ENCODE measurements at places on chromosomes 13 and 19.

DNA sequence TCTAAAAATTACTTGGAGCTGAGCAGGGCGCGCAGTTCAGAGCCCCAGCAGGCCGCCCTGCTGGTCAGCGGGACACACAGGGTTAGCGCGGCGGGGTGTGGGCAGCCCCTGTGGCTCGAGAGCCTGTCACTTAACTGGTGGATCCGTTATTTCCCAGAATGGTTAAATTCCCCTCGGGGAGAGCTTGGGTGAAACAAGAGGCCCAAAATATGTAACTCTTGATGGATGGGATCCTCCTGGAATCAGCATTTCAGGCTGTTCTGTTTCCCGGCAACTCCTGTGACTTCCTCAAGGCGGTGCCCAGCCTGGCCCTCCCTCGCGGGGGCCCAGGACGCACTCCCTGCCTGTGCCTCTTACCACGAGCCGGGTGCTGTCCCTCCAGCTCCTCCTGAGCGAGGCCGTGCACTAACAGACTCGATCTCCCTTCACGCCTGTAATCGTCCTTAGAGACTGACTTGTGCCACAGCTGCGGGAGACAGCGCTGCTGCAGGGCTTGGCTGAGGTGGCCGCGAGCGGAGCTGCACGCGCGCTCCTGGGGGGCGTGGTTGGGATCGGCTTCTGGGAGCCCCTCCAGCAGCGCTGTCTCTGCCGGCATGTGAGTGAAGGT, 9.7 kb downstream of the PTBP1 start:
- no peak for DNase-seq

DNA sequence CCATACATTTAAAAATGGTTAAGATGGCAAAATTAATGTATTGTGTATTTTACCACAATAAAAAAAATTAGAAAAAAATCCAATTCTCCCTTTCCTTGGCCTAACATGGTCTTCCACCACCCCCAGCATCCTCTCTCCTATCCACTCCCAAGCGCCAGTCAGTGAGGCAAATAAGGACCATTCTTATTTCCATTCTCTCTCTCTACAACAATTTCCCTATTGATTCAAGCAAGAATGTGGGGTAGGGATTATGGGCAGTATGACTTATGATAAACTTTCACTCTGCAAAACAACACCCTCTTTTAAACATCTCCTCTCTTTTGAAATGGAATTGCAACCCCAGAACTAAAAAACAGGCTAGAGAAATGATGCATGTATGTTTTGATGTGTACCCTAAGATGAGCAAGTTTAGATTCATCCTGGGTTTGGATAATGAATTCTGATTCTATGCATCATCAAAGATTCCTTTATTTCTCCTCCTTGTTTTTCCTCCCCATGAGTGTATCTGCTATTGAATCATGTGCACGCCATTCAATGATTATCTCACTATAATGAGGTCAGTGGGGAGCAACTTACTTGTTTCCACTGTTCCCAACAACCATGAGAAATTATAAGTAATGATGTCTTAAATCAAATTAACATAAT, 3.5 kb downstream of the STARD13 start:
- no peak for DNase-seq

DNA sequence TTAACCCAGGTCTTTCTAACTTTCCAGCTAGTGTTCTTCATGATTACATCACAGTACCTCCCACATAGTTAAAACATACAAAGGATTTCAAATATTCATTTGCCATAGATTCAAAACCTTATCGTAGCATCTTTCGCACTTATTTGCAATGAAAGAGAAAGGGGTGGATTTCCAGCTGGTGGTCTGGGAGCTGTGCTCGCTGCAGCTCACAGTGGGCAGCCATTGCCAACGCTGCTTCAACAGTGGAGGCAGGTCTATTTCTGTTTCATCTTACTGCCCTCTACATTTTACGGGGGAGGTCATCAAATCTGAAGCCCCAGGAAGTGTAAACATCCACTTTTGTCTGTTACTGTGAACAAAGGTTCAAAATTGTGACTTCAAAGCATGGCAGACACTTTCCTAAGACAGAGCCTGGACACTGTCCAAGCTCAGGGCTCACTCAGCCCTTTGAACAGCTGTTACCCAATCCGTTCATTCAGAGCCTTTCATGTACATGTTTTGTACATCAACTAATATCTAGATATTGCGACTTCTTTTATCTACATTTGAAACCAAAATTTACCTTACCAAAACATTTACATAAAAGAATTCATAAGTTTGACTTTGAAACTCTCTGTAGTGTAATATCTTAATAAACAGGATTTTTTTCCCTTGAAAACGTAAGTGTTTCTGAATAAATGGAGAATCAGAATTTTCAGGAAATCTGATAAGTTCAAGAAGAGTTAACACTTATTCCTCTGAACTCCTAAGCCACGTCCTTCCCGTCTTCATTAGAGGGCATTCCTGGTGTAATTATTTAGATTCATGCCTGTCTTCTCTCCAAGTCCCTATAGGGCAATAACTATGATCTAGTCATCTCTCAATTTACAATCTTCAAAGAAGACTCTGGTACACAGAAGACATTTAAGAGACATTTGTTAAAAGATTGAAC, 25.1 kb downstream of the STARD13 start:
- peak; percentile 40 for DNase-seq

- DNase-seq, result no peak
These were observed 42.5 kb upstream of the ARGLU1 start for GRCh38 chr13:106610486-106610885.

- DNase-seq, result no peak
These were observed 13.1 kb upstream of the LAMP1 start for GRCh38 chr13:113283904-113284303.

DNA sequence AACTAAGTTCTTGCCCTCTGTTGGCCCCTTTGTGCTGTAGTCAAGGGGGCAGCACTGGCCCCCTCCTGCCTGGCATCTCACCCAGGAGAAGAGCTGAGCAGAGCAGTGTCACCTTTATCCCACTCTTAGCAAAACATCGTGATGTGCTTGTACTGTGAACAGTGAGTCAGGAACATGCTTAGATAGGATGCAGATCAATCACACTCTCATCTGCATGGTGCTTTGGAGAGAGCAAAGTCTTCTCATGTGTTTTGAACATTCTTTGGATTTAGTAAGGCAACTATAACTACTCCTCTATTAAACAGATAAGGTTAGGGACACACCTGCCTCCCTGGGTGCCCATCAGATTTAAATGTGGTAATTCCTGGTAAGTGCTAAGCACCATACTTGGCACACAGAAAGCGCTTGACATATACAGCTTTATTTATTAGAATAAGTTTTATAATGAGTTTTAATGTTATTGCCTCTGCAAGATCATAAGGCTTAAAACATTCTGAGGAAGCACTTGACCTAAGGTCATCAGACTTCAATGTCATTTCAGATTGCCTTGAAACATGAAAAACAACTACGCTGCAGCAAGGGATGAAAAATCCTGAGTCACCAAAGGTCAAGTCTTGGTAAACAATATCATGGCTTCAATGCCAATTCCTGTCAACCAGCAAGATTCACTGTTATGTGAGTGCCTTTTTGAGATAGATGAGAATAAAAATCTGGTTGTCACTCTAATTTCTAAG, 82.4 kb upstream of the IRS2 start:
- no peak for DNase-seq

DNA sequence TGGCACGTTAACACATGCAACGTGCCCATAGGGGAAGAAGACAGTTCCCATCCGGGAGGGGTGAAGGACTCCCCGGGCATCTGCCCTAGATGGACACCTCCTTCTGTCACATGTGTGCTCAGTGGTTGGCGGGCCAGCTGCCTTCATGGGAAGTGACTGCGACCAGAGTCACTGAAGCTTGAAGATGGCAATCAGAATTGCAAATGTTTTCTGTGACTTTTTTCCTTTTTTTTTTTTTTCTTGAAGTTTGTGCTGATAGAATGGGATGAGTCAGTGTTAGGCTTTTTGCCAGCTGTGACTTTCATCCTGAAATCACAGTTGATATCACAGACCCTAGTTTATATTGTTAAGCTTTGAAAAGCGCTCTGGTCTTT, 109.2 kb upstream of the MCF2L start:
- no peak for DNase-seq

DNA sequence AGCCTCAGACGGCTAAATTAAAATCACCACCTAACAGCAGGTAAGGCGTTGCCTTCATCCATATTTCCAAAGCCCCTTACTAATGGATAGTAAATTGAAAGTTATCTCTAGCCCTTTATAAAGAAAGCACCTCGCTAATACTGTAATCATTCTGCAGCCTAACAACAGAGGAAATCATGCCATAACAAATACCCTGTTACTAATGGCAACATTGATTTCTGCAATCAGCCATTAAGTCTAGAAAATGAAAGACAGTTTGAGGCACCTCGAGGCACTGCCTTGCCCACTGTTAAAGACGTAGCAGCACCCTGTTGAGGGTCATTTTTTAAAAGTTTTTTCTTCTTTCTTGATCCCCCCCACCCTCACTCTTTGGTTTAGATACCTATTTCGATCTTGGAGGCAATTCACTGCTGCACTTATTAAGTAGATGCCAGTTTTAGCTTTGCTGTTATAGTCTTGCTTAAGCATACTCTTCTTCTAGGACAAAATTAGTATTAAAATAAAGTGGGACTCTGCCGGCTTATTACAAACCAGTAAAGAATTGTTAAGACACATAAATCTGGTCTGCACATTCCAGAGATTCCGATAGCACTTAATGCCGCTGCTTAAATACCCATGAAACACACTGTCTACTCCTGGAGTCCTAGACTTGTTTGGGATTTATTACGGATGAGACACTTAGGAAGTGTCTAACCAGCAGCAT, 74.8 kb downstream of the ZNF536 start:
- no peak for DNase-seq

DNA sequence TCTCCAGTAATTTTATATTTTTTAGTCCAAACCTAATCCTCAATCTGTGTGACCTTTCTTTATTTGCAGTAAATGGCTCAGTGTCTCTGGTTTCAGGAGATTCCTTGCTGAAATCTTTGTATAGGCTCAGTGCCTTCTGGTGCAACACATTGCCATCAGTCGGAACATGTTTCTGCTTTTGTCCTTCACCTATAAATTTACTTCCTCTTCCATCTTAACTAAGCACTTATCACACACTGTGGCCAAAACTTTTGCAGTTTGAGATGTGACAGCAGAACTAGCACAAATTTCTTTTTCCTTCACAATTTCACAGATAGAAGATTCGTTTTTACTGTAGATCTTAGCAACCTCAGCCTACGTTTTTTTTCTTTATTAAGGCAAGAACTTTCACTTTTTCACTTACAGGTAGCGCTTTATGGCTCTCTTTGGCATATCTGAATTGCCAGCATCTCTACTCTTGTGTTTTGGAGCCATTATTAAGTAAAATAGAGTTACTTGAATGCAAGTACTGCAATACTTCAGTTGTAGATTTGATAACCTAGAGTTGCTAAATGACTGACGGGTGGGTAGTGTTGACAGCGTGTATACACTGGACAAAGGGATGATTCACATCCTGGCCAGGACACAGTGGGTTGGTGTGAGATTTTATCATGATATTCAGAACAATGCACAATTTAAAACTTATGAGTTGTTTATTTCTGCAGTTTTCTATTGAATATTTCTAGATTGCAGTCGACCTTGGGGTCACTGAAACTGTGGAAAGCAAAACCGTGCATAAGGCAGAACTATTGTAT, 44.3 kb downstream of the NDFIP2 start:
- DNase-seq, result no peak

DNA sequence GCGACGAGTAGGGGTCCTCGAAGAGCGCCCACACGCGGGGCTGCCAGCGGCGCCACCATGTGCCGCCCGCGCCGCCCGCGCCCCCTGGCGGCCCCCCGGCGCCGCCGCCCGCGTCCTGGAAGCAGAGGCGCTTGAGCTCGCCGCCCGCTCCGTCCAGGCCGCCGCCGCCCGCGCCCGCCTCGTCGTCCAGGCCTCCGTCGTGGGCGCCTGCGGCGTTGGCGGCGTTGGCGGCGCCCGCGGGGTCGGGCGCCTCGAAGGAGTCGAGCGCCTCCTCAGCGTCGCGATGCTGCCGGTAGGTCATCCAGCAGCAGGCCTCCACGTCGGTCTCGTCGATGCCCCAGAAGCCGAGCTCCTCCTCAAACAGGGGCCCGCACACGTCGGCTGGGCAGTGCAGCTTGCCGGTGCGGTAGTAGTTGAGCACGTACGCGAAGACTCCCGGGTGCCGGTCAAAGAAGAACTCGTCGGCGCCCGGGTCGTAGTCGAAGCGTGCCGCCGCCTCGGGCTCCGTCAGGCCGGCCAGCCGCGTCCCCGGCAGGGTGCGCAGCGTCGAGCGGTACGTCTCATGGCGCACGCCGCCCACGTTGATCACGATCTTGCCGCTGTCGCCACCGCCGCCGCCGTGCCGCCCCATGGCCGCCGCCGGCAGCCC, 829 bp downstream of the KCNC3 start:
- peak; percentile 24 for DNase-seq

- no peak for DNase-seq
These were observed 45.9 kb upstream of the ATP11A start for GRCh38 chr13:112643759-112644459.

- no peak for DNase-seq
These were observed 14.3 kb upstream of the SCEL start for GRCh38 chr13:77521194-77521593.

DNA sequence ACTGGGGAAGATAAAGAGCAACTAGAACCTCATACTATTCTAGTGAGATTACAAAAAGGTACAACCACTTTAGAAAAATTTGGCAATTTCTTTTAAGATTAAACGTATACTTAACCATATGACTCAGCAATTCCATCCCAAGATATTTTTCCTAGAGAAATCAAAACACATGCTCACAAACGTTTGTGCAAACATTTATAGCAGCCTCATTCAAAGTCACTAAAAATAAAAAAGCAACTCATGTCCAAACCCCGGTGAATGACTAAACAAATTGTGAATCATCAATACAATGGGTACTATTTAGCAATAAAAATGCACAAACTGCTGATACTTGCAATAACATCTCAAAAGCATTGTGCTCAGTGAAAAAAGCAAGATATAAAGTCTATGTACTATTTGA, 121.5 kb downstream of the FRY start:
- DNase-seq, result no peak

- peak; percentile 84 for DNase-seq
These were observed 1.5 kb downstream of the FOSB start for GRCh38 chr19:45469132-45469944.

- no peak for DNase-seq
These were observed 233.9 kb upstream of the TSHZ3 start for GRCh38 chr19:31583148-31583547.

- no peak for DNase-seq
These were observed 16.9 kb upstream of the CLASRP start for GRCh38 chr19:45021971-45022370.

Measured in NCI-H524 (cell line).